ENCODE measurements at places on chromosomes 3 and 15.

DNA sequence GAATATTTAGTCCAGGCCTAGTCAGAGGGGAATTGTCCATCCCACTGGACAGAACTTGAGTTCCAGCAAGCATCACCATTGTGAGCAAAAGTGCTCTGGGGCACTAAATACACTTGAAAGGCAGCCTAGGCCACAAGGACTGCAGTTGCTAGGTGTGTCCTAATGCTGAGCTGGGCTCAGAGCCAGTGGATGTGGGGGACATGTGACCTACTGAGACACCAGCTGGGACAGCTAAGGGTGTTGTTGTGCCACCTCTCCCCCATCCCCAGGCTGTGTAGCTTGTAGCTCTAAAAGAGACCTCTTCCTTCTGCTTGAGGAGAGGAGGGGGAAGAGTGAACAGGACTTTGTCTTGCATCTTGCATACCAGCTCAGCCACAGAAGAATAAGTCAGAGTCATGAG lies 120.9 kb downstream of the DTWD1 start:
- DNase-seq, result no peak

- DNase-seq, result no peak
These were observed 42.5 kb downstream of the SETD2 start for GRCh38 chr3:47121409-47121808.

- no peak for DNase-seq
These were observed 4.4 kb upstream of the ABHD5 start for GRCh38 chr3:43686333-43686699.

DNA sequence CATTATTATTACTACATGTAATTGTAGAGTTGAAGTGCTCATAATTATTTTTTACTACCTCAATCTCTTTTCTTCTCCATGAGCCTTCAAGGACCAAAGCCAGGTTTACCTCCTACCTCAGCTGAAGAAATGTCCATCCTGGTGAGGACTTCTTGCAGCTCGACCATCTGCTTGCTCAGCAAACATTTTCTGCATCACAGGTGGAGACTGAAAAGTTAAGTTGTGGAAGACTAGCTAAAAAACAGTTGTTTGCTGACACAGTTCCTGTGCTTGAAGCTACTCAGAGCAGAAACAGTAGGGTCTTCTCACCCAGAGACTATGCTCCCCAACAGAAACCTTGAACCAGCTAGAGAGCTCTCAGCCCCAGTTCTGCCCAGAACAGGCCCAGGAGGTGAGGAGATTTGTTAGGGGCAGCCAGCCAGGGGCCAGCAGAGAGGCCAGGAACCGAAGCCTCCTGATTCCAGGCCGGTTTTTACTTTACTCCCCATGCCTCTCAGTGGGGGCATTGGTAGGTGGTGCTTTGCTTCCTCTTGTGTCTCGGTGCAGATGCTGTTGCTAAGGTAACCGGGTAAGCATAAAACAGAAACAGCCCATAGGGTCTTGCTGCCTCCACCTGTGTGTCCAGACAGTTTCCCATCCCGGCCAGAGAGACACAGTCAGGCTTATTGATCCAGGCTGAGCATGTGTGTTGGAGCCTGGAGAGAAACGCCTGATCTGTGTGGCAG lies 54.9 kb downstream of the CCNL1 start:
- peak; percentile 33 for DNase-seq

DNA sequence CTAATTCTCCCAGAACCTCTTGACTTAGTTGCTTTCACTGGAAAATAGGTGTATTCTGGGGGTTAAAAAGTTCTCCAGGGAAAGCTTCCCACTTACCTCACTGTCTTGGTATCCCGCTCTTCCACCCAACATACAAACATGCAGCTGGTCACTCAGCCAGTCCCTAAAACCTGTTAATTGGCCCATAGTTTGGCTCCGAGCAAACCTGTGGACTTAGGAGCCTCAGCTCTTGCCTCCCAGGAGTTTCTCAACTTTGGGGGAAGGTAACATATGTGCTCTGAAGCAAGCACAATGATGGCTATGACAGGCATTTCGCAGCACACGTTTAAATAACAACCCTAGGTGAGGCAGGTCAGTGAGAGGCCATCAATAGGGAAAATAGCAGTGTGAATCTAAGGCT lies 25.8 kb upstream of the LRRFIP2 start:
- DNase-seq, result no peak

DNA sequence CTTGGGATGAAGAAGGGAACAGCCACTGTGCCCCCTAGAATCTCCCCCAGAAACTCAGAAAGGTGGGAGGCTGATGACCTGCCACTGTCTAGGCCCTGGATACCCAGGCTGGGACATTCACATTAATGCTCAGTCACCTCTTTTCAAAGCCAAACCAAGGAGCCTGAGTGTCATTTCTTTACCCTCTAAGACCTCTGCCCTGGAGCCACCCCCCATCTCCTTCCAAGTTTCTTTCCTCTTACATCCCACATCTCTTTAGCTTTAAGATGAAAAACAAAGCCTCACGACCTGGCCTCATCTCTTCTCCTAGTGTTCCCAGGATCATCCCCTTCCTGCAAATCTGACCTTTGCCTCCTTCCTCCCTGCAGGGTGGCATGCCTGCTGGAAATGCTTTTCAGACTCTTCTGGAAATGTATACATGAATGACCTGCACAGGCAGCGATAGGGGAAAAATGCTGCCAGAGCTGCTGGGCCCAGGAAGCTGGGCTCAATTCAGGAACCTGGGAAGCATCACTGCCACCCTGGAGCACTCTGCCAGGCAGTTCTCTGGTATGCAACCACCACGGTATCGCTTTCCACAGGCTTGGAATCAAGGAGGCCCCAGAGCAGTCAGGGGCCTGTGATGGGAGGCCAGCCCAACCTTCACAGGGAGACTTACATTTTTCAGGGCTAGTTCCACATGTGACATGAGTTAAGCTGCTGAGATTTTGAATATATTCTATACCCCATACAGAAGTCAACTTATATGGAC lies 67.6 kb downstream of the DAPK2 start:
- no peak for DNase-seq

GRCh38 chr3:129702934-129703712 lies 96.6 kb upstream of the PLXND1 start:
- DNase-seq, result no peak

DNA sequence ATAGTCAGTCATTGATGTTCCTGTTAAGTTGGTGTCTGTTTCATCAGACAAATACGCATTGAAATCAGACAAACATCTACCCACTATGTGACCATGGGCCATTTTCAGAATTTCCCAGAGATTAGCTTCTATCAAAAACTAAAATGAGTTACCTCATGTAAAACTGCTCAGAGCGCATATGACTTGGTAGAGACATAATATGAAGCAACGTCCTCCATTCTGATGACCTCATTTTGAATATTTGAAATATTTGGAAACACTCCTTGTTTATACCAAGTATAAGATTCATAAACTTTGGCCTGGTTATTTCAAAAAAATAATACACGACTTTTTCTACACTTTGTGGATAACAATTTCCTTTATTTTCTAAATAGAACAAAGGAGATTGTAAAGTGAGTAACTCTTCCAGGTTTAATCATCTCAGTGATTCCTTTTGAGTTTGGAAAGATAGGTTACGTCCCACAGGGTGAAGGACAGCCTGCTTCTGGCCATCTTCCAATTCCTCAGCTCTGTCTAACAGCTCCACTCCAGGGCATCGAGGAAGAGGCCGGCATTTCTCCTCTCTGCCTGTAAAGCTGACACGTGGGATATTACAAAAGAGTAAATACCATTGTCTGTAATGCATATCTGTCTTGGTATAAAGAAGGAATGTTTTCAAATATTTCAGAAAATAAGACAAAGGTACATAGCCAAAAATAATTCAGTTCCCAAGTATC lies 122.6 kb downstream of the CADM2 start:
- no peak for DNase-seq

DNA sequence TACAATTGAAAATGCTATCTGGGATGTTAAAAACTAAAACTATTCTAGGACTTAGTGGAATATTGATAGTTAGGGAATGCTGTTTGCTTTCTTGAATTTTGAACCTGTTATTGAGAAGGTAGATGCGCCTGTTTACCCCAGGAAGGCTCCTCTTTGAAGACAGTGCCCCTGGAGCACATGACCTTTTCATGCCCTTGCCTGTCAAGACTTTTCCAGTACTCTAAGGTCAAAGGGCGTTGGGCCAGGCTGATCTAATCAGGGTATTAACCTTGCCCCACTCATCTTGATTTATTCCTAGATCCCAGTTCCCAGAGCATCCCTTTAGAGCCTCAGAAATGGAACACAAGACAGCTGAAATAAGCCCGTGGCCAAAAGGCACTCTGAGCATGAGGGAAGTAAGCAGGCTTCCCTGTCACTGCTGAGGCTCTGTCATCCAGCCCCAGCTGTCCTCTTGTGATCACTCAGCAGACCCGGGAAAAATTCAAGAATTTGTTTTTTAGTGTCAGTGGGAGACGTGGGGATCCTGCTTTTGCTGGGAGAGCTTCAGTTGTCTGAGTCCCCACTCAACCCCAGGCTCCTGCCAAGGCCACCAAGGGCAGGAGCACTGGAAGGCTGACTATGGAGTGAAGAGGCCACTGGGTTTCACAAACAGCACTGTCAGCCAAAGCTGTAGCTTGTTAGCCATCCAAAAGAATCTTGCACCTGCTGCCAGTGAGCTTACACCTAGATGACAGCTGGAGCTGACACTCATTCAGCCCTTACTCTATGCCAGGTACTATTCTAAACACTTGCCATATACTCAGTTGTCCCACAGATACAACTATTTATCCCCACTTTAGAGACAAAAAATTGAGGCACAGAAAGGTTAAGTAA lies 169.0 kb downstream of the PGPEP1L start:
- no peak for DNase-seq

GRCh38 chr15:89083246-89083645 lies 5.0 kb upstream of the ABHD2 start:
- no peak for DNase-seq

DNA sequence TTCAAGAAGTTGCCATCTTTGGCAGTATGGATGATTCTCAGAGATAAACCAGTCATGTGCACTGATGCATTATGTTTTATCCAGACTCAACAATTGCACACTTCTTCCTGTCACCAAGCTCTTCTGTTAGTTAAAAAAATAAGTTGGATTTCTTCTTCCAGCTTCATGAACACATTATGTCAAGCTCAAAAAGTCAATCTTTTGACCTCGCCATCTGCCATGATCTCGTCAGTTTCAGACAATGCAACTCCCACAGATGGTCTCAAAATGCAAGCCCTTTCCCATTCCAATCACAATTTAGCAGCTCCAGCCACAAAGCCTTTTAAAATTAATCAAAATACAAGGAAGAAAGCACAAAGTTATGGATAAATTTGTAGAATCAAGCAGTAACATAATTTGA lies 42.8 kb downstream of the TFDP2 start:
- no peak for DNase-seq

DNA sequence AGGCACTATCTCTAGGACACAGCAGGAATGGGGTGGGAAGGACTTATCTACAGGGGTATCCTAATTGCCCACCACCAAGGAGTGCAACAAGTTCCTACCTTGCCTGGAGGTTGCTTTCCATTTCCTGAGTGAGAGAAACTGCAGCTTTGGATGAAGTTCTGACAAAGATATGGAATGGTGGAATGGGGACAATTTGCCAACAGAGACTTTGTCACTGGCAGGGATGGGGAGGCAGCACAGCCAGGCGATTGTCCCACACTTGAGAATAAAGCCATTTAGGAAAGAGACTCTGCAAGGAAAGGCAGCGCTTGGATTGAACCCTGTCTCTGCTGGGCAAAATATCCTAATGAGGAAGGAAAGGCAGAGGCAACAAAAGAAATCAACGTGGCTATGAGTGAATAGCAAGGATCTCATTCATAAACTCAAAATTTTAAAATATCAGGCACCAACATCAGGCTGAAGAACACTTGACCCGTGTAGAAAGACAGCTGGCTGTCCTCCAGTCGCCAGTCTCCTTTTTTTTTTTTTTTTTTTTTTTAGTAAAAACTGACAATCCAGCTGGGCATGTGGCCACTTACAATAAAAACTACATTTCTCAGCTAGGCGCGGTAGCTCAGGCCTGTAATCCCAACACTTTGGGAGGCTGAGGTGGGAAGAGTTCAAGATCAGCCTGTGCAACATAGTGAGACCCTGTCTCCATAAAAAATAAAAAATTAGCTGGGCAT lies 31.6 kb upstream of the PDE8A start:
- DNase-seq, result no peak

GRCh38 chr3:126556637-126557414 lies 1.9 kb downstream of the C3orf22 start:
- no peak for DNase-seq

DNA sequence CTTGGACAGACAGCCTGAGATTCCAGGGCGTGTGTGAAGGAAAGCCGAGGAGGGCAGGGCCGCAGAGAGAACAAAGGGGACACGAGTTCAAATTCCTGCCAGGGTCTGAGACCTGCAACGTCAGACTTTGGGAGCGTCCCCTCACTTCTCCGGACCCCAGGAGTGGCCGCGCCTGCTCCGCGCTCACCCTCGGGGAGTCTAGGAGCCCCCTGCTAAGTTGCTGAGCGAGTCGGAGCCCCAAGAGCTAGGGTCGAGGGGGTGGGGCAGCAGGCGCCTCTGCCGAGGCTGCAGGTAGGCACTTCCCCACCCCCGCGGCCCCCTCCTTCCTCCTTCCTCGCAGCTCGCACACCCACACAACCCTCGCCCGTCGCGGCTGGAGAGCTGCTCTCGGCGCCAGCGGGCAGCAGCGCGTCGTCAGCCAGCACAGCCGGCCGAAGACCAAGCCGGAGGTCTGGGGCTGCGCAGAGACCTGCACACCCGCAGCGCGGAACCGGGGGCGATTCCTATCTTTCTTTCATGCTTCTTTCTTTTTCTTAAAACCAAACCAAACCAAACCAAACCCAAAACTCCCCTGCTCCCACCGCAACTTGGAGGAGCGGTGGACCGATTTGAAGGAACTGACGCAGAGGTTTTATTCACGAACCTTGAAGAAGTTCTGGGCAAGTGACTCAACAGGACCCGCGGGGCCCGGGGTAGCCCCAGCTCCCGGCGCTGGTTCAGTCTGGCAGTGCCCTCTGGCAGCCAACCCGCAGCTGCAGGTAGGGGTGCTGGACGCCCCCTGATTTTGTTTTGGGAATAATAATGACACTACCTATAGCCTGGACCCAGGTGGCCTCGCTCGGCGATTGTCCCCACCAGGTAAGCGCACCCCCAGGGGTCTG lies at the start of gene ANKRD34C:
Gene ANKRD34C (plus strand): TSS at position 352 of the 881 bp plus-strand sequence. CDS start 10,563 bp downstream, outside the sequence.
- DNase-seq, result no peak

- no peak for DNase-seq
These were observed 16.2 kb downstream of the CPA3 start for GRCh38 chr3:148881286-148881685.

DNA sequence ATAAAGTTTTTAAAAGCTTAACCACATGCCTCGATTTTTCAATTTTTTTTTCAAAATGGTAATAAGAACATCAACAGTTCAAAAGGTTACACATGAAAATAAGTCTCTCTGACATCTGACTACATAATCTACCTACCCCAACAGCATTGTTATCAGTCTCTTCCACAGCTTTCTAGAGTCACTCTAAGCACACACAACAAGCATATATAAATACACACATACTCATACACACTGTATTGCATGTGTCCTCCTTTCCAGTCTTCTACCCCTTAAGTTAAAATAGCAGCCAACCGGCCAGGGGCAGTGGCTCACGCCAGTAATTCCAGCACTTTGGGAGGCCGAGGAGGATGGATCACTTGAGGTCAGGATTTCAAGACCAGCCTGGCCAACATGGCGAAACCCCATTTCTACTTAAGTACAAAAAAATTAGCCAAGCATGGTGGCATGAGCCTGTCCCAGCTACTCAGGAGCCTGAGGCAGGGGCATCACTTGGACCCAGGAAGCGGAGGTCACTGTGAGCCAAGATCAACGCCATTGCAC lies 12.2 kb downstream of the TBL1XR1 start:
- no peak for DNase-seq
